ENCODE measurements at places on chromosomes 12 and 14.

DNA sequence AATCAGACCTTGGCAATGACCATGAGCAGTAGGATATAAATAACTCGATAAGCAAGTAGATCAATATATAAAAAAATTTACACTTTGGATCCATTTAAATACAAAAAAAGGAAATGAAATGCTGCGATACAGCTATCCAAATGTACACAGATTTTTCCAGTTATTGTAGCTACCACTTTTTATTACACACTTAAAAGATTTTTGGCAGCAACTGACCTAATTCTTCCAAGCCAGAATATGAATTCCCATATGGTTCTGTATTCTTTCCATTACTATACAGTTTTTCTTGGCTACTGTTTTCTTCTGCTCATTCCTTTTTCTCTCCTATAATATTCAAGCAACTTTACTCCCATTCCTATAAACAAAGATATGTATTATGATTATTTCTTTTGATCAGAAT lies 52.2 kb downstream of the TMTC1 start:
- no peak for DNase-seq

DNA sequence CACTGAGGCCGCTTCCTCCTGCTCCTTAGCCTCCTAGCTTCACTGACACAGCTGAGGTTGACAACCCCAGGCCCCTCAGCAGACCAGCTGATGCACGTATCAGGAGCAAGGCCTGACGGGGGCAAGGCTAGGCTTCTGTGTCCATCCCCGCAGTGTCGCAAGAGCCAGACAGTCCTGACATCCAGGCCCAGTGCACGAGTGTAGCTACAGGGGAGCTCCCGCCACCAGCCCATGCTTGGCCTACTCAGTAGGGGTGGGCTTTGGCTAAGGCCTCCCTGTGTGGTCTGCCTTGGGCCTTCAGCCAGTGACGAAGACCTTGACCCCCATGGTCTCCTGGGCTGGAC lies 179.1 kb downstream of the DPF3 start:
- no peak for DNase-seq

DNA sequence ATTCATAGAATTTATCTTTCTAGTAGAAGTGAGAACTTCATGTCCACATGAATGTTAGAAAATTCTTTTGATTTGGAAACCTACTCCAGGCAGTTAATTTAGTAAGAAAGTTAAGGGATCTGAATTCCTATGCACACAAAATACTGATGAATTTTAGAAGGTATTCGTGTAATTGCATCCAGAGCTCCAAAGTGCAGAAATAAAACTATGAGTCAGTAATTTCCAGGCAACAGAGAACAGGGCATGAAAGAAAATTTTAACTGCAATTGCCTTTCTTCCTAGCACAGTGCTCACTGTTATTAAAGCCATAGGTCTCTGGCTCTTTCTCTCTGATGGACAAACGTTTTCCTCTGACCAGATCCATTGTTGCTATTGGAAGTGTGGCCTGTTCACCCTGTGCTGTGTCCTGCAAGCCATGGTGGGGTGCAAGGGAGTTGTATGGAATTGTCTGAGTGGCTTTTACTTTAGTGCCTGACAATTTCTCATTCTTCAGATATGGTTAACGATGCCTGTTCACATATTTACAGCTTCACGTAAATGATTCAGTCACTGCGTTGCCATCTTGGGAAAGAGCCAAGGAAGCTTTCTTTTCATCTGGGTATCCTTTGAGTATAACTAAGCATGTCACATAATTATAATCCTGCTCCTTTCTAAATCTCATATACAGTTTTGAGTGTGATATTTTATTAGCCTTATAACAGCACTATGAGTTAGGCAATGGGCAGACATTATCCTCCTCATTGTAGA lies 145.1 kb downstream of the ACSS3 start:
- DNase-seq: no peak

DNA sequence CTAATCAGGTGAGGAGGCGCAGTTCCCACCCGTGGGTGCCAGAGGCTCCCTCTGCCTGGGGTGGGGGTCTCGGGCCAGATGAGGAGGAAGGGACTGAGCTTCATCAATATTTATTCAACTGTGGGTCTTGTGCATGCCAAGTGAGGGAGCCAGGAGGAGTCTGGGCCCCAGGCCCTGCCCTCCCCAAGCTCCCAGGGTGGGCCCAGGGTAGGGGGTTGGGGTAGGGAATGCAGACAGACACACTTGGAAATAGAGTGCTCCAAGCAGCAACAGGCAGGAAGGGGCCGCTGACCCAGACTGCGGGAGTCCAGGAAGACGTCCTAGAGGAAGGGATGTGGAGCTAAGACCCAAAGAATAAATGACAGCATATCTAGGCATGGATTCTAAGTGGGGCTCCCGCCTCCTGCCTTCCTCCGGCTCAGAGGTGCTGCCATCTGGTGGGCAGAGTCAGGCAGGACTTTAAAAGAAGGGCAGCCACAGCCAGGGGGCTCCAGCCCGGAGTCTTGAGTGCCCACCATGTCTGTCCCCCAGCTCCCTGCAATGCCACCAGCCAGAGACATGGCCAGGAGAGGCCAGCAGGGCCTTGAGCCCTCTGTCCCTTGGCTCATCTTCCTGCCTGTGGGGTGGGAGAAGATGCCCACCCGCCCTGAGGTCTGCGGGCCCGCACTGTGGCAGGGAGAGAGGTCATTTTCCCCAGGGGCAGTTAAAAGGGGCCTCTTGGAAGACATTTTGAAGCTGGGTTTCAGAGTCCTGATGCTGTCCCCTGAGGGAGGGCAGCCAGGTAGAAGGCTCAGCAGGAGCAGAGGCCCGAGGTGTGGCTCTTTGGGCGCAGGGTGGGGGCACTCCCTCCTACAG lies 70.1 kb downstream of the PHETA1 start:
- peak; percentile 42 for DNase-seq

GRCh38 chr12:9331218-9331626 lies 123.0 kb upstream of the PZP start:
- DNase-seq: peak; percentile 72

DNA sequence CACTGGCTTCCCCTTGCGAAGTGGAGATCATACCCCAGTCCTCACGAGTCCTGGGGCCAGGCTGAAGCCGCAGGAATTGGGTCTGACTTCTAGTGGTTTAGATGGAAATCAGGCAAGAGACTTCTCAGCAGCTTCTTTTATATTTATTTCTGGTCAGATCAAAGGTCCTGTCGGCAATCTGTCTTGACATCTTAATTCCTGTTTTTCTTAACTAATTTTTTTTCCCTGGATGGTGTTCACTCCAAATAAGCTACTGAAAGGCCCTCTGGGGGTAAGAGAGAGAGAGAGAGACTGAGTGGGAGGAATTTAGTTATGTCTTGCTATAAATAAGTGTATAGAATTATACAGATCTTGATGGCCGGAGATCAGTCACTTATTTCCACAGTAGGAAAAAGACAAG lies 698.7 kb upstream of the TBX3 start:
- no peak for DNase-seq

DNA sequence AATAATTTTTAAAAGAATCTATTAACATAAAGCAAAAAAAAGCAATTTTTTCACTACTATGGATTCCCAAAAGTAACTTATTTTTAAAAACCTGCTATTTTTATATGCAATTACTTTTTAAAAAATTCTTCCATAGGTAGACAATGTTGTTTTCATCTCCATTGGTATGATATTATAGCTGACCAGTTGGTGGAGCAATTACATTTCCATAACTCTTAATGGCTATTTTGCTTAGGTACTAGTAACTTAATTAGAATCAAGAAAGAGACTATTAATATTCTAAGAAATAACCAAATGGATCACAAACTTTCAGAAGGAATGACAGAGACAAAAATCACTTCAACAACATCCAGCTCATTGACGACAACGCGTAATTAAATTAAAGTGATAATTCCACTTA lies 64.7 kb upstream of the PTCSC3 start:
- no peak for DNase-seq

- DNase-seq: no peak
Observed at GRCh38 chr12:109900752-109901580, 892 bp downstream of the TCHP start.

DNA sequence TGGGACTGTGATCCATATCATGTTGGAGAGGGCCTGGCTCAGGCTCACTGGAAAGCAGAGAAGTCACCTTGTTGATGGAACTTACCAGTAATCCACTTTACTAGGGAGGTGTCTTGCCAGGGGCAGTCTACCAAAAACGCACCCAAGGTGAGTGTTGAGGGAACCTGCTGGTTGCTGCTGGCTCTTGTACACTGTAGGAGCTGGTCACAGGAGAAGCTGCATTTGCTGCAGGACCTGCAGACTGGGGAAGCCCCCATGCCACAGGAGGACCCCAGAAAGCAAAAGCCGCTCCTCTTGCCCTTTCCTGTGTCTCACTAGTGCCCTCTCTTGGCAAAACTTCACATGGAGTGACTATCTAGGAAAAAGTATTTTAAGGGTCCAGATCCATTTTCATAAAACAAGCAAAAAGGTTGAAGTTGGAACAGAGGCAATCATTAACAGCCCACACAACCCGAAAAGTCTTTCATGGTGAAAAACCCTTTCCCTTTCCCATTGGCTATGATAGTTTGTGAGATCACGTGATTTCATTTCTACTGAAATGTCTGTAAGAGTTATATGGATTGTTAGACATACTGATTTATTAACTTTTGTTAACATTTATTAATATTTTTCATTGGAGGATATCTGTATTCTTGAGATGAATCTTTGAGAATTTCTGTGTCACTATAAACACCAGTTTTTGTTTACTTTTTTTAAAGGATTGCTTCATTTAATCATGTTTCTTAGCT lies 59.2 kb downstream of the RASSF8 start:
- DNase-seq: no peak

DNA sequence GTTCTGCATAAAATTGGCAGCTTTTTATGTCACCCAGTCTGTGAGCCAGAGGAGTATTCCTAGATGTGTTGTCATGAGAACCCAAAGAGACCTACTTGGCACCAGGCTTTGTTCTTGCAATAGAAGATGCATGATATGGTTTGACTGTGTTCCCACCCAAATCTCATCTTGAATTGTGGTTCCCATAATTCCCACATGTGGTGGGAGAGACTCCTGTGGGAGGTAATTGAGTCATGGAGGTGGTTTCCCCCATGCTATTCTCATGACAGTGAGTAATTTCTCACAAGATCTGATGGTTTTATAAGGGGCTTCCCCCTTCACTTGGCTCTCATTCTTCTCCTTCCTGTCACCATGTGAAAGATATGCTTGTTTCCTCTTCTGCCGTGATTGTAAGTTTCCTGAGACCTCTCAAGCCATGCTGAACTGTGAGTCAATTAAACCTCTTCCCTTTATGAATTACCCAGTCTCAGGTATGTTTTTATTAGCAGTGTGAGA lies 572.0 kb upstream of the ATP2B1 start:
- no peak for DNase-seq

- peak; percentile 0 for DNase-seq
Observed at GRCh38 chr14:72451054-72451972, 442.6 kb downstream of the DPF3 start.

DNA sequence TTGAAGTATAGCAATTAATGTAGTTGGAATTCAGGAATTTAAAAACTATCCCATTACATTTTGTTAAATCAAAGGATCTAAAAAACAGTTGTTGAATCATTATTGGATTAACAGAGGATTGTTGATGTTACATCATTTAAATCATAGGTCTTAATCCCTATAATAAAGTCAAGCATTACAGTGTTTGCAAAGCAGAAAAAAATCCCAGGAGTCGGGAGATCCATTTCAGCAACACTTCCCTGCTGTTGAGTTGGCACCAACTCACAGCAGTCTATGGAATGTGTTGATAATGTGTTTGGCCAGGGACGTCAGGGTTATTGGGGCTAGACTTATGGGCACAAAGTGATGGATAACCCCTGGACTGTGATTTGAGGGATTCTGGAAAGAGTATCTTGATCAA lies 99.1 kb upstream of the TMTC1 start:
- DNase-seq: no peak

GRCh38 chr14:96096639-96097610 lies 57.8 kb downstream of the C14orf132 start:
- no peak for DNase-seq

- no peak for DNase-seq
Observed at GRCh38 chr14:100618318-100618693, 31.1 kb upstream of the BEGAIN start.

- DNase-seq: no peak
Observed at GRCh38 chr12:6961695-6962284, 8.7 kb downstream of the PHB2 start.

DNA sequence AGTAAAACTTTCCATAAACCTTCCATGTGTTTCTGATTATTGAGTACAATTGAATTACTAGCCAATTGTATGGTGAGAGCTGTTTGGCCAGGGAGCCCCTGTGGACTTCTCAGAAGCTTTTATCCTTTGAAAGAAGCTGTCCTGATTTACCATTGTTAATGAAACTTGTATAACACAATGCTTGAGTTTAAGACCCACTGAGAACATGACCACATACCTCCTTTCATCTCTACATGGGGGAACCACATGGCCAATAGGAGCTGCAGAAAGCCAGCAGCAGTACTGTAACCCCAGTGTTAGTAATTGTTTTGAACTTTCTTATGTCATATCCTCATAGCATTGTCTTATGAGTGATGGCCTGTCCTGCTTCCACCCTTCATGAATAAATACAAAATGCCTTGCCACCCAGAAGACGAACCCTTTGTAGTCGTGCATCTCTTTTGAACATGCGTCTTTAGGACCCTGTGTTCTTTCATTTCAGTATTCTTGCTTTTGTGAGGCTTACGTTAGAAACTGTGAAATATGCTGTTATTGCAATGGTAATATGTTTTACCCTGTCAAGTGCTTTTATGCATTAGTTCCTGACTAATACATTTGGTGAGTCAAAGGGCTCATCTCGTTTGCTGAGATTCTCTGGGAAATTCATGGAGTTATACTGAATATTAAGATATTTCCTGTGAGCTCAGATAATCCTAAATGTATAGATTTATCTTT lies 815.7 kb downstream of the NRXN3 start:
- DNase-seq: no peak

- no peak for DNase-seq
Observed at GRCh38 chr14:26984311-26985177, 386.7 kb upstream of the NOVA1 start.

GRCh38 chr14:86574051-86574777 lies 1044.3 kb downstream of the FLRT2 start:
- no peak for DNase-seq

GRCh38 chr12:38328306-38328895 lies 11.8 kb downstream of the ALG10B start:
- DNase-seq: no peak

GRCh38 chr14:50082308-50082742 lies 34.0 kb downstream of the VCPKMT start:
- DNase-seq: peak; percentile 40

DNA sequence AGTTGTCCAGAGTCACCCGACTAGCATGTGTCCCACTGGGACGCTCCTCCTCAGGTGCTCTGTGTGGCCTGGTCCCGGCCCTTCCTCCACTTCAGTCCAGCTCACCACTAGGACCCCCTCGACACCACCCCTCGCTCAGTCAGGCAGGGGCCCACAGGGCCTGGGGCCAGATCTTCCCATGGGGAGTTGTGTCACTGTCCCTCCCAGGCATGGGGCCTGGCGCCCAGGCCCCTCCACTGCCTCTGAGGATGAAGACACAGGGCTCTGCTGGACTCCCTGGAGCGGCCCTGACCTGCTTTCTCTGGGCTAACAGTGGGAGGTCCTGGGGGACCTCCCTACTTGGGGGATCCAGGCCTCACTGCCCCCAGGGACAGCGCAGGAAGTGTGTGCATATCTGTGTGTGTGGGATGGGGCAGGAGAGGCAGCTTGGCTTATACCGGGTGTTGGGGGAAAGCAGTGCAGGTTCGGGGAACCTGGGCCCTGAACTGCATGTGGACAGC lies 43.8 kb downstream of the KRT80 start:
- DNase-seq: no peak
